Stimulated activated CD8-positive, alpha-beta memory T cell treated with anti-CD3 and anti-CD28 coated beads, Interleukin-7, amount 100 ng/mL, for 1 hour (primary cell): ENCODE measurements at places on chromosomes 1 and 21.

DNA sequence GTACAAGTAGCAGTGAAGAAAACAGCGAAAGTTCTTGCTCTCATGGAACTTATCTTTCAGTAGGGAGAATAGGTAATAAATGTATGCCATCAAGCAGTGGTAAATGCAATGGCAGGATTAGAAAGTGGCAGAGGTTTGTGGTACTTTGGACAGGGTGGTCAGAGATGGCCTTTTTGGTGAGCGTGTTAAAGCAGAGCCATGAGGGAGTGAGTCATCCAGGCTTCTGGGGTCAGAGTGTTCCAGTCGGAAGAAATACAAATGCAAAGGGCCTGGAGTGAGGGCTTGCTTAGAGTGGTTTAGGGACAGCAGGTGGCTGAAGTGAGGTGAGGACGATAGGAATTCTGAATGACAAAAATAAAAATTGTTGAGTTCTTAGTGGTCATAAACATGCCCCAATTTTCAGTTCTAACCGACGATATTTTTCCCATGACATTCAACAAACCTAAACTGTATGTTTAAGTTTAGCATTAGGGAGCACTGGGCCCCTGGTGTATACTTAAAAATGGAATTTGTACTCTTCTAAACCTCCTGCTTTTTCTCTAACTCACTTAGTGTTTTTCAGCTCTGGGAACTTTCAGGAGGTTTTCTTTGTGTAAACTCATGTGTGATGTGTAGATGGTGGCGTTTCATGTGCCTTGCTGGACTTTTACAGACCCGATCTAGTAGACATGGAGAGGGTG is 78.2 kb downstream of the MACF1 start:
- no peak for DNase-seq

DNA sequence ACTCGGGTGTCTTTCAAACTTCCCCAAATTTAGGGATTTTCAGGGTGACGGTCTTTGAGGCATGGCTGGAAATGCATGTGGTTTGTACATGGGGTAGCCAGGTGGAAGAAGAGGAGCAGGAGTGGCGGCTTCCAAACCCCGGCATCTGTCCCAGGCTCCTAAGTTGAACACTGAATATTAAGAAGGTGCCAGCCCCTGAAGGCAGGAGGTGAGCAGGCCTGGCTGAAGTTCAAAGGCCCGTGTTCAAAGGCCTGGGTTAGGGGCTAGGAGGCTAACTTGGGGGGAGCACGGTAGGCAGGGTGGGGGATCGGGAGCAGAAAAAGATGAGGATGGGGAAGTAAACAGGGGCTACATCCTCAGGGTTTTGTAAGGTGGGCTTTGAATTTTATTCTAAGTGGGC is 42.8 kb downstream of the ELK4 start:
- no peak for DNase-seq

DNA sequence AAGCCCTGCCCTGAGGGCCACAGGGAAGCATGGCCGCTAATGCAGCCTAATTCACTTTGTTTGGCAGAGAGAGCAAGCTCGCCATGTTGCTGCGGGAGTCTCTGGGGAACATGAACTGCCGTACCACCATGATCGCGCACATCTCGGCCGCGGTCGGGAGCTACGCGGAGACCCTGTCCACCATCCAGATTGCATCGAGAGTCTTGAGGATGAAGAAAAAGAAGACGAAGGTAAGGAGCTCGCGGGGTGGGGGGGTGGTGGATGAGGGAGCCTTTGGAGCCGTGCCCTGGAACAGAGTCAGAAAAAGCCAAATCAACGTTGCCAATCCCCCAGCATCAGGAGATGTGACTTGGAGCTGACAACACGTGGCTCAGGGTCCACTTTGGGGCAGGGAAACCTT is 529.4 kb downstream of the KIF26B start:
- no peak for DNase-seq

DNA sequence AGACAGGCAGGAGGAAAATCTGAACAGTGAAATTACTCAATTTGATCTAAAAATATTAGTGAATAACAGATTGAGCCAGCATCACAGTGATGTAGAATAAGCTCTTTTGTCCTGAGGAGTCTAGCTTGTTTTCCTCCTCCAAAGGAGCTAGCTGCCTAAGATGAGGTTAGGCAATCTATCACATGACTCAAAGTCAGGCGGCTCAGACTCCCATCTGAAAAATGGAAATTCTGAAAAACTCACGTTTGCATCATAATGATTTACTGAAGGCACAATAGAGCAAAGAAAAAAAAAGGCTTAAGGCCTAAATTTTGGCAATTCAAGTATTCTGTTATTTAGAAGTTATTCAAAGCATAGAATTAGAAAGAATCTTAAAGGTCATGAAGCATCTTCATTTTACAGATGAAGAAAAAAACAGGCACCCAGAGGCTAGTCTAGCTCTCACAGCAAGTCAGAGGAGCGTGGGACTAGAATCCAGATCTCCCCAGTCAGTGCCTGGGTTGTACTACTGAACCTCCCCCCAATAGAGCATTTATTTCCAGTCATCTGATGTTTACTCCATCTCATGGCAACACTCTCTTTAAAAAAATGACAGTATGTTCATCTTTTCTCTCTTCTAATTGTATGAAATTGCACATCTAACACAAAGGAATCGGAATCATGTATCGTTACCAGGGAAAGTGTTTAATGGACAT is 62.5 kb upstream of the ATF3 start:
- DNase-seq = no peak

GRCh38 chr1:222973561-222973960 is 158.7 kb downstream of the DISP1 start:
- no peak for DNase-seq

GRCh38 chr1:59475737-59476136 is 178.8 kb downstream of the FGGY start:
- DNase-seq = no peak

- peak; percentile 87 for DNase-seq
Observed at GRCh38 chr1:2227346-2228156, 568 bp upstream of the SKI start.

DNA sequence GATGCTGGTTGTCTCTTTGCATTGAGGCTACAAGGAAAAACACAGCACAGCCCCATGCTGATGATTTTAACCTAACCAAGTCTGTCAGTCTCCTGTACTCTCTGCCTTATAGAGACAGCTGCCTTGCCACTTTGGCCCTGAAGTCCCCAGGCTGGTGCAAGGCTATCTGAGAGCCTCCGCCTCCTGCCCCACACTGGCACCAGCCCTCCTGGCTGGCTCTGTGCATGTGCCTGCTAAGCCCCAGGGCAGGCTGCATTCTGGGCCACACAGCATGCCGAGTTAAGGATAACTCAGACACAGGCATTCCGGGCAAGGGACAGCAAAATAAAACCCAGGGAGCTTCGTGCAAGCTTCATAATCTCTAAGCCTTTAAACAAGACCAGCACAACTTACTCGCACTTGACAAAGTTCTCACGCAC is 910 bp downstream of the RUNX1 start:
- no peak for DNase-seq

DNA sequence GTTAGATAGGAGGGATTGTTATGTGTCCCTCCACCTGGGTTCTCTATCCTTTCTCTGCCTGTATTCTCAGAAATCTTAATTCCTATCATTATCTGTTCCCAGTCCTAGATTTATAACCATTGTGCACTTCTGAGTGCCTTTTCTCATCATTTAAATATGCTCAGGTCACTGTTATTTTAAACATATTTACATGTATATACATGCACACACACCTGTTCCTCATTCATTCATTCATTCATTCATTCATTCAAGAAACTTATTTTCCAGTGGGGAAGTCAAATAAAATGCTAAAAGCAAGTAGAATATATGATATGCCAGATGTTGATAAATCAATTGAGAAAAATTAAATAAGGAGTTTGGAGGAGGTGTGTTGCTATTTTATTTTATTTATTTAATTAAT is 110.3 kb downstream of the NEK7 start:
- DNase-seq = no peak
